Renal cortical epithelial cell (primary cell): ENCODE measurements at places on chromosomes 2 and 18. TPM values are rescaled to one million over a fixed set of nuclear protein-coding genes. Genes with fewer than 3 reads are reported as not detected.

GRCh38 chr2:3209258-3209657, 168.4 kb downstream of the EIPR1 start:
- DNase-seq: no peak

DNA sequence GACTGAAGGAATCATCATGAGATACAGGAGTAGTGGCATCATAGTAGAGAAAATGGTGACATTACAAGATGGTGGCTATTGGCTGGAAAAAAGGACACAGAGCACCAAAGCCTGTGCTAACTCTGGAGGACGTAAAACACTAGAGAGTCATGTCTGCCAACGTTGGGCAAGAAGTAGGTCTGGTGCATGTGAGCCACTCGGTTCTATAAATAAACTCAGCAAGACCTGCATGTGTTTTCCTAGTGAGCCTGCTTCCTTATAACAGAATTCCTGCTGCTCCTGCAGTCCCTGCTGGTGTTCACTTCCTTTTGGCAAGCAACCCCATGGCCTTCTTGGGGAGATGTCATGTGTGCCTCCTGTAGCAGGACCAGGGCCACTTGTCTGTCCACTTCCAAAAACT, 325.2 kb downstream of the OSR1 start:
- no peak for DNase-seq

DNA sequence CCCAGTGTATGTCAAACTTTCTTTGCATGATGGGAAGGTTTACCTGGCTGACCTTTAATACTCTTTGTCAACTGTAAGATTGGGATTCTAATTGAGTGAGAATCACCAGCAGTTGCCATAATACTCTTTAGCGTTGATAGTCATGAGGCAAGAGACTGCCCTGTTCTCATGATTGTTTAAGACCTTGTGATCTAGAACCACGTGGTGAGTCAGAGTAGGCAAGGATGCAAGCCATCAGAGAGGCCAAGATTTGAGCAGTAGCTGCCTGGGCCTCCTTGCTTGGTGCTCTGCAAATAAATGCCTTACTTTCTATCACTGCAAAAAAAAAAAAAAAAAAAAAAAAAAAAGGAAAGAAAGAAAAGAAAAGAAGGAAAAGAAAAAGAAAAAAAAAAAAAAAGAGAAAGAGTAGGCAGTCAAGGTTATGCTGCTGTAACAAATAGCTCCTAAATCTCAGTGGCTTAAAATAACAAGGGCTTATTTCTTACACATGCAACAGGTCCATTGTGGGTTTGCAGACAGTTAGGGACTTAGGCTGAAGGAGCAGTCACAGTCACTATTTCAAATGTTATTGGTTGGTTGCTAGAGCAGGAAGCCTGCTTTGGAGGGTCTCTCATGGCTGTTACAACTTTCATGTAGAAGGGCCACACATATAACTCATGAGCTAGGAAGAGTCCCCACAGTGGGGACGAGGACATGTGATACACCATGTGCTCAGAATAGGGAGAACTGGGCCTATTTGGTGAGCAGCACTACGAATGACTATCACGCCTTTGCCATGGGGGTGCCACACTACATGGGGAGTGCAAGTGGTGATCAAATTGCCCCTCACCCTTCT, 21.7 kb downstream of the IL1R2 start:
- peak; percentile 52 for DNase-seq

GRCh38 chr2:197113275-197113711, 186.8 kb upstream of the PGAP1 start:
- peak; percentile 46 for DNase-seq

CKAP2L gene
- total RNA-seq: 0.40 and 4.2 TPM in 2 replicates
